ENCODE measurements at places on chromosomes 6 and 20.

GRCh38 chr6:25176466-25176865 lies 102.7 kb upstream of the CARMIL1 start:
- no peak for DNase-seq

DNA sequence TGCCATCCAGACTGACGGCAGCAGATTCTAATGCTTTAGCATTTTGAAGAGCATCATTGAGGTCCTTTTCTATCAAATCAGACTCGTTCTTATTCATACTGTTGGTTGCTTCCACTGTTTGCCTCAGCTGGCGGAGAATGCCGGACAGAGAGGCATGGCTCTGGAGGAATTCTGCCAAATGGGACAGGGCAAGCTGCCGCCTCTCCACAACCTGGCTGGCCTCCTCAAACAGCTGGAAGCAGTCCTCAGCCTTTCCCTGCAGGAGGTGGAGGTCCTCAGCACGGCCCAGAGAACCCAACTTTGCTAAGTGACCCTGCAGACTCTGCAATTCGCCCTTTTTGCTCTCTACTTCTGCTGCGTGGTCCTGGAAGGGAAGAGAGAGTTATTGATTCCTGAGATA lies 220.5 kb downstream of the SYNE1 start:
- DNase-seq: no peak

- DNase-seq: no peak
Observed at GRCh38 chr6:81759782-81760181, 7.3 kb upstream of the TENT5A start.

DNA sequence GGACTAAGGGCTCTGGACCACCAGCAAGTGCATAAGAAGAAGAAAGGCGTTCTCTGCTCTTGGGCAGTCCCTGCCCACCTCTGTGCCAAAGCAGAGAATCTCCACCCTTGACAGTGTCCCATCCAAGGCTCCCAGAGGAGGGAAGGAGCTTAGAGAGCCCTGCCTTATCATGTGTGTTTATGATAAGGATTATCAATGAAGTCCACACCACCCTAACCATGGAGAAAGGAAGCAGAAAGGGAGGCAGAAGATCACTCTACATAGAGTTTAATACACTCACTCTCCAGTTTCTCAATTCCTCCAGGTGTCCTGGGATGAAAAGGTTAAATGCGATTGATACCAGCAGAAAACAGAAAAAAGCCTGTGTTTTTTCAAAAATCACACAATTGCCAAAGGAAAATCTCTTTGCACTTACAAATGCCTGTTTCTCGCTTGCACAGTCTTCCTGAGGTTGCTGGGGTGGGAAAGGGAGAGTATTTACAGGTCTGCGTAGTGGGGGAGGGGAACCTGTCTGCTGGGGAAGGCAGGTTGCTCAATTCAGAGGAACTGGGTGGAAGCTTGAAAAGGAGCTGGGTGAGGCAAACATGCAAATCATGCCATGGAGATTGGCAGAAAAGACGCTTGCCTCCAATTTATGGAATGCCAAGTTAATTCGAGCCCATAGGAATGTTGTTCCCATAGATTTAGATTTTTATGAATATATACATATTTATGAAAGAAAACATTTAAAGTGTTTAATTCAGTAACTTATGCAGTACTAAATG lies 104.0 kb downstream of the EYA2 start:
- no peak for DNase-seq

DNA sequence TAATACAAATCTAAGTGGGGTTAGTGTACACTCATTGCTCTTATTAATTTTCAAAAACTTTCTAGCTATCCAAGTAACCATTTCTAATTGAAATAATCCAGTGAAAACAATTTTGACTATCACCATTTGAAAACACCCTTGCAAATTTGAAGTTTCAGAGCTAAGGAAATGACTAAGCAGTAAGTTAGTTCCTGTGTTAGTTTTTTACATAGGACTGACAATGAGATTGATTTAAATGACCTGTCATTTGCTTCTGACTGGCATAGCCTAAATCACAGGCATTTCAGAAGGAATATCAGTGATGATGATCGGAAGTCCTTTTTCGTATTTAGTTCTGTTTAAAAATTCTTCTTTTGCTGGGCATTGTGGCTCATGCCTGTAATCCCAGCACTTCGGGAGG lies 27.0 kb downstream of the STK4 start:
- DNase-seq: no peak

GRCh38 chr6:52632011-52632410 lies 38.9 kb upstream of the TMEM14A start:
- no peak for DNase-seq

DNA sequence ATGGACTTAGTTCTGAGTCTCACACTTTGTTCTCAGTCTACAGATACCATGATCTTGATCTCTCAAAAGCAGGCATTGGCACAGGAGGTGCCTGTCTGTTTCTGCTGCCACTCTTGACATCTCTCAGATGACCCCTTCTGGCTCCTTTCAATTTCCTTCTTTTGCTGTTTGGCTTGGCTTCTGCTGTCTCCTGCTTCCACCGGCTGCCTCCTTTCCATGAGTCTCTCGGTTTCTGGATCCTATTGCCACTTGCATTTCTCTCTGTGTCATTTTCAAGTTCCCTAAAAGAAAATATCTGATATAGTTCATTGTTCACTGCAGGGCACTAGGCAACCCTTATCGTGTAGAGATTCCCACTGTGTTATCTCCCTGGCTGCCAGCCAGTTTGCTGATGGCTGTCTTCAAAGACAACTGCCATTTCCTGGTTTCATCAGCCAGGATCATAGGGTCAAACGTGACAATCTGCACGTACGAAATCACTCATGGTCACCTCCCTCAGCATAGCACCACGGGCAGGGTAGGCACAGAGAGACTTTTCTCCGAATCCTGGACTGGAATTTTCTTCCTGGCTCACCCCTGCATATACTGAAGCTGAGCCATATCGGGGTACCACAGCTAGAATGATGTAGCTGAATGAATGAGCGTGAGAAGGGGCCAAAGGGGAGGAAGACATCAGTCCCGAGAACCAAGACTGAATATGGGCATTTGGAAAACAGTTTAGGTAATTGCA lies 144.6 kb upstream of the TMEM170B start:
- no peak for DNase-seq
